Fibroblast of skin of right quadriceps (primary cell): ENCODE measurements at places on chromosomes 13 and 19.

- no peak for DNase-seq
Observed at GRCh38 chr13:112743451-112744167, 53.8 kb downstream of the ATP11A start.

GRCh38 chr19:38763795-38764220 lies 9.5 kb downstream of the LGALS7 start:
- DNase-seq = no peak

DNA sequence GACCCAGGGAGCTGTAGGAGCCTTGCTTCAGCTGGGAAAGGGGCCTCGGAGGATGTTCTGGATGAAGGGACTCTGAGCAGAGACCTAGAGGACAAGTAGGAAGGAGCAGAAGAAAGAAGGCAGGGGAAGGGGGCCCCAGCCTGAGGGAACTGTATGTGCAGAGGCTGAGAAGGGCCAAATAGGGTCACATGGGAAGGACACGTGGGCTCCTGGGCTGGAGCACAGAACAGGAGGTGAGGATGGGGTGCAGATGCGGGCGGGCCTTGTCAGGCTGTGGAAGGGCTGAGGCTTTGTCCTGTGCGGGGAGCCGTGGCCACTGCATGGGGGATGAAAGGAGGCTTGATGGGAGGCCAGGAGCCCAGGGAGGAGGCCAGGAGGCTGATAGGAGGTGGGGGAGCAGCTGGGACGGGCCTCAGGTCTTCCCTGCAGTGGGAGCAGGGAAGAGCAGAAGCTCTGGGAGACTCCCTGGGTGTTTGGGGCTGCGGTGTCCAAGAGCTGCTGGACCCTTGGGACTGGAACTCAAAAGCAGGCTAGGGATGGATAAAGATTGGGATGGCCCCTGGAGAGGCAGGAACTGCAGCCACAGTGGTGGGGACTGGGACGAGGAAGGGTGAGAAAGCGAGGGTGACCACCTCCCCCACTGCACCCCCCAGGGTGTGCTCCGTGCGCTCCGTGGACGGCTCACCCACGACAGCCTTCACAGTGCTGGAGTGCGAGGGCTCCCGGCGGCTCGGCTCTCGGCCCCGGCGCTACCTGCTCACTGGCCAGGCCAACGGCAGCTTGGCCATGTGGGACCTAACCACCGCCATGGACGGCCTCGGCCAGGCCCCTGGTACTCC lies 11.4 kb upstream of the LTBP4 start:
- DNase-seq = no peak

DNA sequence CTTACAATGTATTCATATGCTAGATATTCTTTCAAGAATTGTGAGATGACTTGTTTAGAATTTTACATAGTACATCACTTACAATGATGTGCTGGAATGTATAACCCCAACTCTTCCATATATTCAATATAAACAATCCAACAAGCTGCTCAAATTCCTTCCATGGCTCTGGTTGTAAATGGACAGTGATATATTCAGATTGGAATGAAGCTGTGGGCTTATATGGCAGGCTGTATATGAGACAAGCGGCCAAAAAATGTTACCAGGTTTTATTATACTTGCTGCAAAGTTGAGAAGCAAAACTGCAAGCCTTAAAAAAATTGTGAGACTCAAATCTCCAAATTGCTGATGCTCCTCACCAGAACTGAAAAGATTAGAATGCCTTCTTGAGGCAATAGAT lies 83.6 kb upstream of the KLF12 start:
- peak; percentile 98 for DNase-seq

DNA sequence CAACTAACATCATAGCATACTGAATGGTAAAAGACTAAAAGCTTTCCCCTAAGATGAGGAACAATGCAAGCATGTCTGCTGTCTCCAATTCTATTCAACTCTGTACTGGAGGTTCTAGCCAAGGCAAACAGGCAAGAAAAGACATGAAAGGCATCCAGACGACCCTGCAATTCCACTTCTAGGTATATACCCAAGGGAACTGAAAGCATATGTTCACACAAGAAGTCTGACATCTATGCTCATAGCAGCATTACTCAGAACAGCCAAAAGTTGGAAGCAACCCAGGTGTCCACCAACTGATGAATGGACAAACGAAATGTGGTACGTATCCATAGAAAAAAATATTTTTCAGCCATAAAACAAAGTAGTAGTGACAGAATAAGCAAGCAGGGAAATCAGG lies 39.1 kb downstream of the PEPD start:
- peak; percentile 11 for DNase-seq

DNA sequence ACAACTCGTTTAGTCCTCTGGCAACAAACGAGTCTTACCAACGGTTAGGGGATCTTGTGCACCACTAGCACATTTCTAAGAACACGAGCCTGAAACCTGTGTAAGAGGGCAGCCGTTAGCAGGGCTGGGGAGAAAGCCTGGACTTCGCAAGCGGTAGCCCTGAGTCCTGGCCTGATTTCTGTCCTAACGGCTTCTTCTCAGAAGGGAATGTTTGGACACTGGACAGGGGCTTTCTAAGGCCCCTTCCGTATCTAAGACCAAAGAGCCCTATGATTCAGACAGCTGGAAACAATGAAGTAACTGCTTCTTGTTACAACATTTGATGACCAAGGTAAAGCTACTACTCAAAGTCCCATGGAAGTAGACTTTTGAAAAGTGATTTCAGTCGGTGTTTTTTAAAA lies 2.2 kb downstream of the ANKRD10 start:
- DNase-seq = peak; percentile 38

DNA sequence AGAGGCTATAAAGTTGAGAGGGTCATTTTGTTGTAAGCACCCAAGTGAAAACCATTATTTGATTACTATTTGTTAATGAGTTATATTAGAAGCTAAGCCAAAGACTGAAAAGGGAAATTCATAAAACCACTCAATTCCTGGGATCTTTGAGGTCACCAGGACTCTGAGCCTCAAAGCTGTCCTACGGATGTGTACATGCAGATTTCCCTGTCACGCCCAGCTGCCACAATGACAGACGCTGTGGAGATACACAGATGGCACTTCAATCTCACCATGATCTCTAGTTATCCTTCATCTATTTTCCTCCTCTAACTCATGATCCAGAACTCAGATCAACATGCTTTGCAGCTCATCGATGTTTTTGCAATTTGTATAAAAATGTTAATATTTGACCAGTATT lies 403.5 kb upstream of the MIR17HG start:
- no peak for DNase-seq

GRCh38 chr19:28614634-28615545 lies 598.1 kb downstream of the UQCRFS1 start:
- DNase-seq = no peak

DNA sequence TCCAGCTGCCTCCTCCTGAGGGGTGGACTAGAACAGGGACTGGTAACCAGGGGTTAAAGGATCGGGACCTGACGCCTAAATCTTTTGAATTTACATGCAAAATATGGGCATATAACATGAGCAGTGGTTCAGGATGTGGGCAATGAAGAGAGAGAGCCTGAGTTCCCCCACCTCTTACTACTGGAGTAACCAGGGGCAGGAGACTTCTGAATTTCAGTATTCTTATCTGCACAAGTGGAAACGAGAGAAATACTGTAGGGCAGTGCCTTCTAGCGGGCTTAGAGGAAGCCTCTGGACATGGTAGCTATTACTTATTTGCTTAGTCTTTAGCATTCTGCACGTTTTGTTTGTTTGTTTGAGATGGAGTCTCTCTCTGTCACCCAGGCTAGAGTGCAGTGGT lies 26.3 kb downstream of the BCAT2 start:
- no peak for DNase-seq

GRCh38 chr13:61905054-61905453 lies 489.4 kb upstream of the PCDH20 start:
- DNase-seq = no peak

DNA sequence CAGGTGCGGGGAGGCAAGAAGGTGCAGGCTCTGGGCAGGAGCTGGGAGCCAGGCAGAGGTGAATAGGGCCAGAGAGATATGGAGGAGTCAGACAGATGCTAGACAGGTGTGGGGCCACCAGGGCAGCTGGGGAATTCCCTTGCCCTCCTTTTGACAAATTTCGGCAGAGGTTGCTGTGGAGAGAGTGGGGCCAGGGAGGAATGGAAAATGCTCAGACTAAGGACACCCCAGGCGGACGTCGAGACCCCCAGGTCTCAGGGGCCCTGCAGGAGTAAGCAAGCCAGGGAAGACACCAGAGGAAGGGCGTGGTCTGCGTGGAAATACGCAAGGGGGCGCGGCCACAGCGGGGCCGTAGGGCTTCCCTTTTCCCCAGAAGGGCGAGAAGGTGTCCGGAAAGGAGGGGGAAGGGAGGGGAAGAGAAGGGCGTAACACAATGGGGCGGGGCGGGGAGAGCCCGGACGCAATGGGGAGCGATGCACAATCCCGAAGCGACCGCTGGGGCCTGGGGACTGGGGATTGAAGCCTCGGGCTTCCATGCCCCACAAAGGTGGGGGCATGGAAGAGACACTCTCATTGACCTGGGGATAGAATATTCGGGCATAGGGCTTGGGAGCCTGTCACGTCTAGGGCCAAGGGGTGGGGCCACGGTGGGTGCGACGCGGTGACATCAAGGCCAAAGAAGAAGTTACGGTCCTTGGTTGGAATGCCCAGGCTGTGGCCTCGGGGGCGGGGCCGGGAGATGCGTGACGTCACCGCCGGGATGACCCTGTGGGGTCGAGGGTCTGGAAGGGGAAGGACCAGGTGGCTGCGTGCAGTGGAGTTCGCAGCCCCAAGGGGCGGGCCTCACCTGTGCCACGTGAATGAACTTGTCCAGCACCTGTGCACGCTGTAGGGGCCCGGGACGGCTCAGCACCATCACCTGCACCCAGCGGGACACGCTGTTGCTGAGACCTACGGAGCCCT lies 8.2 kb downstream of the RASGRP4 start:
- no peak for DNase-seq

- DNase-seq = no peak
Observed at GRCh38 chr19:2181633-2181997, 17.9 kb downstream of the DOT1L start.

GRCh38 chr19:31568724-31569123 lies 219.5 kb upstream of the TSHZ3 start:
- DNase-seq = no peak

GRCh38 chr19:3292958-3293529 lies 68.6 kb downstream of the CELF5 start:
- no peak for DNase-seq

DNA sequence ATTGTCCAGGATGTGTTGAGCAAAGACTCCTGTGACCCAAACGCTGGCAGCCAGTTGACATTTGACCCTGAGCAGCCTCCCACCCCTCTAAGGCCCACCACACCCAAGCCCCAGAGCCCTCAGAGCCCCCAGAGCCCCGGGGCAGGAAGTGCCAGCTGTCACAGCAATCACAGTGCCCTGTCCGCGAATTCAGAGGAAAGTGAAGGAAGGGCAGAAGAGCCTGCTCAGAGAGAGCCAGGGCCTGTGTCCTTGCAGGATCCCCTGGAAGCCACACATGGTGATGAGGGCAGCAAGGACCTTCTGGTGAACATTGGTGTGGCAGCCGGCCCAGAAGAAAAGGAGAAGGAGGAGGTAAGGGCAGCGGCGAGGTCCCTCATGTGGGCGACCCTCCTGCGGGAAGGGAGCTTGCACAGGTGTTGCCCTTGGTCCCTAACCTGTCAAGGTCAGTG lies 63.7 kb downstream of the SPATA13 start:
- DNase-seq = no peak

DNA sequence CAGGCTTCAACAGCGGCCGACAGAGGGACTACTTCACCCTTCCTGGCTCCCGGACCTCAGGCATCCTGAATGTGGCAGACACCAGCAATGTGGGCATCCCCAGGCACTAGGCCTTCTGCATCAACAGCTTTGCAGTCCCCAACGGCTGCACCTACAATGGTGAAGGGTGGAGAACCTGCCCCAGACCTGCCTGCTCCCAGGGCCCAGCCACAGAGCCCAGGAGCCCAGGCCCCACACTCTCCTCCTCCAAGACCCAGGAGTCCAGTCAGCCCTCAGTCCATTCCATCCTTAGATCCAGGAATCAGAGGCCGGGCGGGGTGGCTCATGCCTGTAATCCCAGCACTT lies 34.5 kb downstream of the HPN start:
- DNase-seq = no peak

DNA sequence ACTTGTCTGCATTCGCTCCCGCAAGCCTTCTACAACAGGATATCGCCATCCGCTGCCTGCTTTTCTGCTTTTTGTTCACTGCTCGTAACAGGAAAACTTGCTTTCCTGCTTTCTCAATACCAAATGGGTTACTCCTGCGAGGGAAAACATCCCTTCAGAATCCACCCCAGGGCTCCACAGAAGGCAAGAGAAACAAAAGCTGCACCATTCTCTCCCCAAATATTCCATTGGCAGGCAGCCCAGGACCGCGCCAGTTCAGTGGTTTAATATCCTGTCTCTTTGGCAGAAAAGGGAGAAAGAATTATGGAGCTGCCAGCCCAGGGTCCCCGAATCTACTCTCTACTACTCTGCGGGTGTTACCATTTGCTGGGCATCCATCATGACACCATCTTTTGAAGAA lies 84.7 kb upstream of the DOCK9 start:
- peak; percentile 62 for DNase-seq

GRCh38 chr13:65347420-65348030 lies 1882.6 kb downstream of the PCDH9 start:
- DNase-seq = no peak

DNA sequence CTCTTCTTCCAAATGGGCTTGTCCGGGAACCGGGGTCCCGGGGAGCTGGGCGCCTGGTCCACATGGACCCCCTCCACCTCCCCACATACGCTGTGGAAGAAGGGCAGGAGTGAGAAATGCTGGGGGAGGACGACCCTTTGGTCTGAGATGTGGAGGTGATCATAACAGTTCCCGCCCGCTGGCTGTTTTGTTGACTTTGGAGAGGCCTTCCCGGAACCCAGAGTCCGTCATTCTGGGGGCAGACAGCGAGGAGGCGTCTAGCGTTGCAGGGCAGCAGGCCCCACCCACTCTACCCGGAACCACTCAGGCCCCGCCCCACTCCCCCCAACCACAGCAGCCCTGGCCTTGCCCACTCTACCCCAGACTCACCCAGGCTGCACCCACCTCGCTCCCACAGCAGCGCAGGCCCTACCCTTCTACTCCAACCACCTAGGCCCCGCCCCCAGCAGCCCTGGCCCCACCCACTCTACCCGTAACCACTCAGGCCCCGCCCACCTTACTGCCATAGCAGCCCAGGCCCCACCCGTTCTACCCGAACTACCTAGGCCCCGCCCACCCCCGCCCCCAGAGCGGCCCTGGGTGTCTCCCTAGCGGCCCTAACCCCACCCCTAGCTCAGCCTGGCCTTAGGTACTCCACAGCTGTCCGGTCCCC lies 7.1 kb downstream of the GPR108 start:
- no peak for DNase-seq

GRCh38 chr13:95552539-95553441 lies at the start of gene CLDN10:
CLDN10 (plus strand) TSS chr13:95552720; CDS start chr13:95552754, 34 bp downstream.
- DNase-seq = no peak

GRCh38 chr13:31042481-31043165 lies 110.2 kb downstream of the TEX26 start:
- DNase-seq = no peak

- DNase-seq = no peak
Observed at GRCh38 chr13:45915686-45916439, 64.3 kb upstream of the SIAH3 start.

- DNase-seq = no peak
Observed at GRCh38 chr13:98801626-98802418, 49.4 kb upstream of the SLC15A1 start.
